Gastroesophageal sphincter (tissue), 4 donors: ENCODE measurements at places on chromosomes 7 and 10. TPM values are rescaled to one million over a fixed set of nuclear protein-coding genes. Genes with fewer than 3 reads are reported as not detected.

Gene ADAM22
- total RNA-seq, result 1.1 TPM

Gene PTPRN2
- total RNA-seq, result 2.6 TPM

Gene AMZ1
- total RNA-seq, result 0.13 TPM

Gene IQUB
- 18.5 TPM for total RNA-seq

Gene DIP2C
- total RNA-seq, result 73.8 TPM

Gene PKD1L1
- 0.12 TPM for total RNA-seq

Gene FBXL15
- total RNA-seq, result 23.1 TPM

Gene HMX2
- total RNA-seq, result not detected

Gene TEX47
- total RNA-seq, result not detected

Gene MNX1
- not detected for total RNA-seq

Gene TYW1
- 11.7 TPM for total RNA-seq

Gene EIF3A
- total RNA-seq, result 137 TPM

Gene TET1
- 14.5 TPM for total RNA-seq

Gene PILRB
- total RNA-seq, result 11.8 TPM

Gene C10orf120
- not detected for total RNA-seq

Gene BHLHA15
- not detected for total RNA-seq

Gene RADIL
- total RNA-seq, result 4.4 TPM

Gene SPDYE2B
- not detected for total RNA-seq

Gene LRRN3
- 0.23 TPM for total RNA-seq

Gene LIPN
- not detected for total RNA-seq

Gene GHRHR
- total RNA-seq, result not detected

Gene LIPJ
- total RNA-seq, result not detected

Gene PLXDC2
- total RNA-seq, result 65.5 TPM

Gene STK17A
- total RNA-seq, result 14.6 TPM

Gene MRLN
- not detected for total RNA-seq

Gene A1CF
- total RNA-seq, result not detected

Gene FAM25A
- total RNA-seq, result not detected

Gene FAM241B
- 7.9 TPM for total RNA-seq

Gene SFTPA1
- total RNA-seq, result not detected

Gene COA1
- 20.6 TPM for total RNA-seq

Gene SPDYE1
- not detected for total RNA-seq

Gene TAS2R41
- not detected for total RNA-seq

Gene NKX6-2
- not detected for total RNA-seq

Gene SEMA3A
- total RNA-seq, result 36.2 TPM

Gene ELN
- 427 TPM for total RNA-seq

Gene NPC1L1
- 0.27 TPM for total RNA-seq

Gene ANKRD30A
- not detected for total RNA-seq

Gene KCNMA1
- total RNA-seq, result 289 TPM
